Stimulated activated CD4-positive, alpha-beta T cell treated with anti-CD3 and anti-CD28 coated beads, Interleukin-2, amount 100 ng/mL, for 48 hours (primary cell): ENCODE measurements at places on chromosomes 16 and 17.

- DNase-seq: no peak
Measured at GRCh38 chr17:39352511-39352910, 48.9 kb downstream of the FBXL20 start.

DNA sequence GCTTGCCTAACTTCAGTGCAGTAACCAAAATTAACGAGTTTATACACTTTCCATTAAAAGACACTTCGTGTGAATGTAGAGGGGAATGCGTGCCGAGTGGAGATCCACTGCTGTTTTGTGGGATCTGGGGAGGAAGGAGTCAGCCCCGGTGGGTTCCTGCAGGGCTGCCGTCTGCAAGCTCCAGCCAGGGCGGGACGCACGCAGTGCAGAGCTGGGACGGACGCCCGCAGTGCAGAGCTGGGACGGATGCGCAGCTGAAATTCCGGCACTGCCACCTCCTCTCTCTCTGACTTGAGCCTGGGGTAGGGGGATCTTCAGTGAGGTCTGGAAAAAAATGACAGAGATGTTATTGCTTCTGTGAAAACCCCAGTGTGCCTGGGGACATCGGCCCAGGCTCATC, 16.5 kb upstream of the ZC3H18 start:
- DNase-seq: no peak

- no peak for DNase-seq
Measured at GRCh38 chr16:28558456-28558855, 4.7 kb downstream of the SGF29 start.

GRCh38 chr17:77432034-77432661, 291.4 kb downstream of the SEC14L1 start:
- DNase-seq: no peak

- DNase-seq: peak; percentile 65
Measured at GRCh38 chr17:38871247-38872015, 1.6 kb downstream of the LASP1 start.

DNA sequence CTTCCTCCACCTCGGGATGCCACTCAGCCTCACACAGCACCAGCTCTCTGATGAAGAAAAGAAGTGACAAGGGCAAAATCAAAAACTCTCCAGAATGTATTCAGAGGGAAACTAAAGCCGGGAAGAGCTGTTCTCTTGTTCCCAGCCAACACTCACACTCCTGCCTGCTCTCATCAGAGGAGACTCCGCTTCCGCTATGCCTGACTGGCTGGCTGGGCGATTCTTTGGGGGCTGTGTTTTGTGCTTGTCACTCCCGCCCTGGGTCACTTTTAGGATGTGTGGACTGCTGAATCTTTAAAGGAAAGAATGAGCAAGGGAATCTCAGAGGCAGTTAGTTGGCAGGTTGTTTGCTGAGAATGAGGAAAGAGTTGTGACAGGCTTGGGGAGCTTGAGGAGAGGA, 54.6 kb upstream of the TBX2 start:
- DNase-seq: no peak

- DNase-seq: no peak
Measured at GRCh38 chr17:82317394-82318168, at the start of gene CD7. Gene CD7, minus strand, starts transcription at chr17:82317608. Its CDS starts 113 bp downstream, at chr17:82317495.

GRCh38 chr16:67749436-67750078, 30.4 kb upstream of the GFOD2 start:
- no peak for DNase-seq

DNA sequence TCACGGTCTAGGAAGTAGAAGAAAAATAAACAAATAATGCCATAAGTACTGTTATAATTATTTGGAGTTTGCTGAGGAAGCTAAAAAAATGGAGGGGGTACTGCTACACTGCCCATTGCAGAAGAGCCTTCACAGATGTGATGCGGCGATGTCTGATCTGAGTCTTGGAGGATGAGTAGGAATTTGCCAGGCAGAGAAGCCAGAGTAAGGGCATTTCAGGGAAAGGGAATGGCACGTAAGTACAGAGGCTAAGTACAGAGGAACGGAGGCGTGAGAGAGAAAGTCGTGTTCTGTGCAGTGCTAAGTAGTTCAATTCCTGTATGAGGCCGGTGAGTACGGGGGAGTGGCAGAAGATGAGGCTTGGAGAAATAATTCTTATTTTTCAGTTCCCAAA, 741 bp upstream of the GRB2 start:
- DNase-seq: no peak

DNA sequence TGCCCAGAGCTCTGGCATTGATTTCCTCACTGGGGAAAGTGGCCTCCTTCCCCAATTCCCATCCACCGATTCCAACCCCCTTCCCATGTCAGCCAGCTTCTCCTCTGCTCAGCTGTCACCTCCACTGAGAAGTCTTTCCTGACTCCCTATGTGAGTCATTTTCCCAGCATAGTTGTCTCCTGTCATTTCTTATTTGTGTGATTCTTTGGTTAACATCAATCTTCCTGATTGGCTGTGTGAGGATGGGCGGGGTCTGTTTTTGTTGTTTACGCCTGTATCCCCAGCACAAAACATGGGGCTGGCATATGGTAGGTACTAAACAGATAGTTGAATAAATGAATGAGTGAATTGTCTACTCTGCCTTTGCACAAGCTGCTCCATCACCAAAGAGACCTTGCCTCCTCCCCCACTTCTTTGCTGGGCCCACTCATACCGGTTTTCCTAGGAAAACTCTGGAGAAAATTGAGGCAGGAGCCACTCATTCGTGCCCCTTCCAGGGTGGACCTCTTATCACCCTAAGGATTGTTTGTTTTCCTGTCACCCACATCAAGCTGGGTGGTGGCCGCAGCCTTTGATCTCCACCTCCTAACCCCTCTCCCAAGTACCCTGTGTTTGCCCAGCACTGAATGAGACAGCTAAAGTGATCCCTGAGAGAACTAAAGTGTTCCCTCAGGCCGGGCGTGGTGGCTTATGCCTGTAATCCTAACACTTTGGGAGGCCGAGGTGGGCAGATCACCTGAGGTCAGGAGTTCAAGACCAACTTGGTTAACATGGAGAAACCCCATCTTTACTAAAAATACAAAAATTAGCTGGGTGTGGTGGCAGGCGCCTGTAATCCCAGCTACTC, 1.2 kb upstream of the GRB7 start:
- DNase-seq: no peak

GRCh38 chr16:71929048-71929447, 33.7 kb downstream of the IST1 start:
- DNase-seq: no peak
